Gastrocnemius medialis (tissue), 4 donors: ENCODE measurements at places on chromosomes 7 and 10.

DNA sequence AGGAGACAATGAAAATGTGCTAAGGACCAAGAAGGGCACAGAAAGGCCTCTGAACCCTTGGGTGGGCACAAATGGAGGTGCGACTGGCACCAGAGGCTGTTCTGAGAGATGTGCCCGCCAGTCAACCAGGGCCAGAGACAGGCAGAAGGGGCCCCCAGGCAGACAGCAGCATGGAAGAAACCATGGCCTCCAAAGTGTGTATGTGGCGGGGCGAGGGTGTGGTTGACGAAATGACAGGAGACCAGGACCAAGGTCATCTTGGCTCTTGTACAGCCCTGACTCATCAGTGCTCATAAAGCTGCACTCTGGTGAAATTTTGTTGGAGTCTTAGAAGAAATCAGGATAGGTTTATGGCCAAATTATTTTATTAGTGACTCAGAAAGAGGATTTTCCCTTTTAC is 4.0 kb upstream of the MRPS24 start:
- DNase-seq: peak; percentile 78

- no peak for DNase-seq
These were observed 60.4 kb downstream of the C10orf105 start for GRCh38 chr10:71659111-71659634.

GRCh38 chr10:79604294-79604693 is 6.4 kb upstream of the SFTPA1 start:
- no peak for DNase-seq

DNA sequence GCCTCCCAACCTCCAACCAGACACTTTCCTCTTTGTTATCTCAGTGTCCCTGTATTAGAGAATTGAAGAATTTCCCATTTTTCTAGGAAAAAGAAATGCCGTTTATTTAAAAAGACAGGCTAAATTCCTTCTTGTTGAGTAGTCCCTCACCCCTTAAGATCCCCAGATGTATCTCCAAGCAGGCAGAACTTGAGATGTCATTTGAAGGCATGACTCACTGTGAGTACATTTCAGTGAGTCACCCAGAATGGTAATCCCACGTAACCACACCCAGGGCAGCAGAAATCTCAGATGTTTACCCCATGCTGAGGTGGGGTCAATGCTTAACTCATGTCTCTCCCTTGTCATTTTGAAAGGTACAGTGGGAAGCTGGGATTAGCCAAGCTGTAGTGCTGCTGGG is 4.4 kb downstream of the ZNF655 start:
- peak; percentile 27 for DNase-seq

DNA sequence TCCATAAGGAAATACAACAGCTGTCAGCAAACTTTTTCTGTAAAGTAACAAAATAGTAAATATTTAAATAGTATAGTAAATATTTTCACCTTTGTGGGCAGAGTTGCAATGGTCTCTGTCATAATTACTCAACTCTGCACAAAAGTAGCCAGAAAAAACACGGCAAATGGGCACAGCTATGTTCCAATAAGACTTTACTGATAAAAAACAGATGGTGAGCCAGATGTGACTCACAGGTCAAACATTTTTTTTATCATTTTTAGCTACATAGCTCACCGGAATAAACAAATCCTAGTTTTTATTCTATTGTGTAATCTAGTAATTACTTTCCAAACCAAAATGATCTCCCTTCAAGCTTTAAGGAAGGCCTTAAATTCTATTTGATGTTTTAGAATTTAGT is 55.3 kb downstream of the NCAPG2 start:
- no peak for DNase-seq

GRCh38 chr10:120394446-120394845 is 62.6 kb upstream of the PLPP4 start:
- no peak for DNase-seq

DNA sequence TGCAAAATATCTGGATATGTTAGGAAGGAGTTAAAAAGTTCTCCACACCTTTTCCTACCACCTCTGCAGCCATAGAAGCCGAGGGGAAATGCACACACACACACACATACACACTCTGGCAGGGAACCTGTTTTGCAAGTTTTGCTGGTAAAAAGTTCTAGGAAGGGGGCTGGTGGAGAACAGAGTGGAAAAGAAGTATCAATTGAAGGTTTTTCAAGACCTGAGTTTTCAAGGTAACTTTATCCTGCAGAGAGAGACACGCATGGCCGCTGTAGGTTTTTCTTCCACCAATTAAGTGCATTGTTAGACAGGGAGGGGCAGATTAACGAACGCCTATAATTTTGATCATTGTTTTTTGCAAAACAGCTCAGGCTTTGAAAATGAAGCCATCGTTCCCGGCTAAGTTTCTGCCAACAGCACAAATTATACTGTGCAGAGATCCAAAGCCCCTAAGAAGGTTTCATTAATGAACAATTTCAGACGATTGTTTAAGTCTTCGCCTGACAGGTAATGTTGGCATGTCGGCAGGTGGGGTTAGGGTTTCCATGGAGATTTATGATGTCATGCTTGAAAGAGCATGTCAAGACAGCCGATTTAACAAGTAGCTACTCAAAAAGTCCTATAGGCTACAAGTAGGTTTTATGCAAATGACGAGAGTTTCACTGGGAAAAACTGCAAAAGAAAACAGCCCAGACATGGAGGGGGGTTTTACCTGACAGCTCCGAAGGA is 29.7 kb downstream of the KIAA1217 start:
- no peak for DNase-seq

- DNase-seq: no peak
These were observed 44.0 kb upstream of the COL1A2 start for GRCh38 chr7:94350734-94351133.

DNA sequence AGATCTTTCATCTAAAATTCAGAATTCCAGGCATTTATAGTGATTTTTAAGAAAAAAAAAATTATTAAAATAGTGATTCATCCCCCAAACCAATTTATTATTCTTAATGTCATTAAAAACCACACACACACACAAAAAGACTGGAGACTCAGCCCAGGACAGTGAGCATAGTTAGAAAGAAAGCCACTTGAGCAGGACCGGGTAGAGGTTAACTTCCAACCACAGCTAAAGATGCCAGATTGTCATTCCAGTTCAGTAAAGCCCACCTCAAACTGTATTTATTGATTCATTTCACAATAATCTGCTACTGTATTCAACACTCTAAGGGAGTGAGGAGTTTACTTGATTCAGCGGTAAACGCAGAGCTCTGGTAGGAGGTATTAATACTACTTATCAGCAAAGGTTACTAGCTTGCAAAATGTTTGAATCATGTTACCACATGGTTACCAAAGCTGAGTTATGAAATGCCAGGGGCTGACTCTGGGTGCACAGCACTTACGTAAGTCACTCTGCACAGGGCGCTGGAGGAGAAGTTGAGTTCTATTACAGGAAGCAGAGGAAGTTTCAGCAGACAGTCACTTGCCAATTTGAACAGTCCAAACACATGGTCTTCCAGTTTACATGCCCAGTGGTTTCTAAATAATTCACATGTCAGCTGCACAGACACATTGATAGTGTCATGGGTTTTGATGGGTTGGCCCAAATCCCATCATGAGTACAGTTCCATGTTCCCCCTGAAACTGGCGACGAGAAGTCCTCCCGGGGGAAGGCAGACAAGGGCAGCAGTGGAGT is 64.6 kb downstream of the KLF6 start:
- peak; percentile 84 for DNase-seq

GRCh38 chr7:40403703-40404476 is 269.1 kb downstream of the SUGCT start:
- no peak for DNase-seq

GRCh38 chr10:52226197-52226847 is 87.8 kb upstream of the DKK1 start:
- no peak for DNase-seq

- DNase-seq: no peak
These were observed 6.6 kb upstream of the RELN start for GRCh38 chr7:103996017-103996551.

- no peak for DNase-seq
These were observed 51.9 kb upstream of the TCERG1L start for GRCh38 chr10:131363416-131363815.

DNA sequence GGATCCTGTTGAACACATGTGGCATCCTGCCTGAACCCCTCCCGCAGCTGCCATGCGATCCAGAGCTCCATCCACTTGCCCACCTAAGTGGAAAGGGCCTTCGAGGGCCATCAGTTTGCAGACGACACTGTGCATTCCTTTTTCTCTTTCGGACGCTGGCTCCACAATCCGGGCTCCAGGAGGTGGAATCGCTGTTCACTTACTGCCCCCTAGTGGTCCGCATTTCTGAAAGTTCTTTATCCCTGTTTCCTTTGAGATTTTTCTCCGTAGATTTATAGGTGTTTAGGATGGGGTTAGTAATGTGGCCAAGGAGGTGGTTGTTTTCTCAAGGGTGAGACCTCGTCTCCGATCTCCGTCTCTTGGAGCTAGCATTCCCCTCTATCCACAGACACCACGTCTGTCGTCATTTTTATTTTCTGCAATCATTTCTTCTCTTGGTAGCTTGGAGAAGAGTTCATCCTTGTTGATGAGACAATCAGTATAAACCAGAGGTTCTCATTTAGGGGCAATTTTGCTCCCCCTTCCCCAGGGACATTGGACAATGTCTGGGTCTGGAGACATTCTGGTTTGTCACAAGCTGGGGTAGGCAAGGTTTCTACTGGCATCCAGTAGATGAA is 204.6 kb downstream of the ARHGAP21 start:
- DNase-seq: peak; percentile 38

DNA sequence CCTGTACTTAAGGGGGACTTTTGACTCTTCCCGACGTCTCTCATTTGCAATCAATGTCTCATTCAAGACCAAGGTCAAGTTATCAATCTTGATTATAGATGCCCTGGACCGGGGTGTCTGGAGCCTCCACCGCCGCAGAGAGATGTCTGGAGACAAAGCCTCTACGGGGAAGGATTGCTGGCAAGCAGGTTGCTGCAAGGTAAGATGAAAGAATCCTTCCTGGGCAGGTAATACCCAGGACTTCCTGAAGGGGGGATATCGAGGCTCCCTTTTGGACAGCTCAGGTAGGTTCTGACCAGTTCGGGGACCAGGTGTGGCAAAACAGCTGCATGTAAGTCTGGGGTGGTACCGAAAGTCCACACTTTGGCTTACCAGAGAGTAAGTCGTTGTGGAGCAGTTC is 12.5 kb upstream of the CUX1 start:
- DNase-seq: no peak

- no peak for DNase-seq
These were observed 75.6 kb downstream of the SNX10 start for GRCh38 chr7:26367219-26367711.

DNA sequence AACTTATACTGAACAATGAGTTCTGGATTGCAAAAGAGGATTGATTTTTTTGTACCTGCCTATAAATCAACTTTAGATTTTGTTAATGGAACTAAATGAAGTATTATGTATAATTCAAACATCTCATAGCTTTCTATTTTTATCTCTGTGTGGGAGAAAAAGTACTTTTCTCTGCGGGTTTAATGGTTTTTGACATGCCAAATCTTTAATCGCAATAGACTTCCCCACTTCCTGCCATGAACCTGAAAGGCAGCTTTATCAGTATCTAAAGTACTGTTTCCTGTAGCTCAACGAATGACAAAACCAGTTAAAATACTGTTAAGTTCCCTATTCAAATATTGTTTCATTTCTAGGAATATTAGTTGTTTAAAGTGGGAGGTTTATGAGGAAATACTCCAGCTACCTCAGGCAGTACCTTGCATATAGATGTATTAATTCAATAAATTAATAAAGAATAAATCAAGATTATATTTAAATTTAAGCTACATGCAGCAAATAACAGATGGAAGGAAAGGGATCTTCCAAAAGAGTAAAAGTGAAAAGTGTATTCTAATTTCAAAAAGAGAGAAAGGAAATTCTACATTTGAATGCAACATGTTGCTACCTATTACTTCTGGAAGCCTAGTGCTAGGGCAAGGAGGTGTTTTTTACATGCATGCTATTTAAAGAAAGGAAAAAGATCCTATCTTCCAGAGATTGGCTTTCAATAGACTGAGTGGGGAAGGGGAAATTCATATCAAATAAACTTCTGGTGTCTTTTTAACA is 75.9 kb downstream of the SVOPL start:
- DNase-seq: no peak

DNA sequence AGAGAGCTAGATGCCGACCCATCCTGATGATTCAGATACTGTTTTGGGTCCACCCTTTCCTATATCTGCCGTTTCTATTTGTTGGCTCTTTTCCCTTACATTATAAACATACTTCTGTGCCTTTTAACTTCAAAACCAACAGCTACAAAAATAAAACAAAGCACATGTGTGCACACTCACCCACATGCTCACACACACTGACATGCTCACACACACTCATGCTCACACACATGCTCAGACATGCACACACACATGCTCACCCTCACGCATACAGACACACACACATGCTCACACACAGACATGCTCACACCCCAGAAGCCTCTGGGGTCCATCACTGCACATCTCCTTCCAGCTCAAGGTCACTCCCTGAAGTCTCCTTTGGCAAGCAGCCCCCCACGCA is 88.1 kb downstream of the TCERG1L start:
- no peak for DNase-seq

DNA sequence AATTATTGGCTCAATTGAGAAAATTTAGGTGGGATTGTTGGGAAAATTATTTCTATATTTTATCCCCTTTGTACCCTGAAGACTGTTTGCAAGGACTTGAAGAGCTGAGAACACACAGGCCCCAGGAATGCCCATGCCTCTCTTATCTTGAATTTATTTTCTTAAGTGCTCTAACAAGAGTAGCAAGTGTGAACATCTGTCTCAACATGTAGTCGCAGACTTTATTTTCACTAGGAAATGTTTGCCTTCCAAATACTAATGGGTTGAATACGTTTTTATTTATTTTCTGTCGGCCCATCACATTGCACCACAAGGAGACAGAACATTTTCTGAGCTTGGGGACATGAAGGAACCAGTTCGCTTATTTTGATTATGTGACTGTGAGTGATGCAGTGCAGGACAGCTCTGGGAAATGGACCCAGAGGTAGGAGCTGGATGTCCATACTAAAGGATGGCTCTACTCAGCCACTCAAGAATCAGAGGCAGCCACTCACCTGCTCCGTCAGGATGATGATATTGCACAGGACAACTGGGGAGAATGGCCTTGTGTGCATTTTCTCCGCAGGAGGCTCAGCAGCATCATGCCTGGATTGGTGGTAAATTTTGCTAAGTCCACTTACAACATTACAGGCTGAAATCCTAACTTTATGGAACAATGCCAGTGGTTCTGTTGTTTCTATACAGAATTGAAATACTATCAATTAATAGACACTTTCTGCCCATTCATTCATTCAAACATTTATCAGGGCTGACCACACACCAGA is 332.7 kb downstream of the FGFR2 start:
- DNase-seq: no peak
